ENCODE measurements at places on chromosomes 7 and 10.

DNA sequence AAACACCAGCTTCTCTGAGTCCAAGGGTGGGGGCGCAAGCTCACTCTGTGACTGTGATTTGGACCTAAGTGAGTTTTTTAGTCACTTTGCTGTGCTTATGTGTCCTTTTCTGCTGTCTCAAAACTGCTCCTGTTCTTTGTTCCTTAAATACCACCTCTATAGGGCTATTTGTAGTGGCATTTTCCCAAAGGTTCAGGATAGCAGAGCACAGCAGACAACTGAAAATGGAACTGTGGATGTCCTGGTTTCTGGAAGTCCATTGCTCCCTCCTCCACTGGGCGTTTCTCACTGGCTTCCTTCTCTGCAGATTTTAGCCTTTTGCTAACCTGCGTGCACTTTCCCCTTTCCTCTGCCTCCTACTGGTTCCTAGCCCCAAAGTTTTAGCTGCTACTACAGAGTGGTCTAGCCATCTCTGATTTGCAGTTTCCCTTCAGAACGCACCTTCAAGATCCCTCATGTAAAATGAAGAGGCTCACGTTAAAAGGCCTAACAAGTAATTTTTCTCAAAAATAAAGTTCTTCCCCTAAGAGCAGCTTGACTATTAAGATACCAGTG, 25.6 kb downstream of the BLVRA start:
- DNase-seq, result no peak

- peak; percentile 94 for DNase-seq
These were observed 29.3 kb upstream of the DDX50 start for GRCh38 chr10:68871731-68872342.

GRCh38 chr10:60732198-60732806, 46.0 kb upstream of the CDK1 start:
- peak; percentile 91 for DNase-seq

DNA sequence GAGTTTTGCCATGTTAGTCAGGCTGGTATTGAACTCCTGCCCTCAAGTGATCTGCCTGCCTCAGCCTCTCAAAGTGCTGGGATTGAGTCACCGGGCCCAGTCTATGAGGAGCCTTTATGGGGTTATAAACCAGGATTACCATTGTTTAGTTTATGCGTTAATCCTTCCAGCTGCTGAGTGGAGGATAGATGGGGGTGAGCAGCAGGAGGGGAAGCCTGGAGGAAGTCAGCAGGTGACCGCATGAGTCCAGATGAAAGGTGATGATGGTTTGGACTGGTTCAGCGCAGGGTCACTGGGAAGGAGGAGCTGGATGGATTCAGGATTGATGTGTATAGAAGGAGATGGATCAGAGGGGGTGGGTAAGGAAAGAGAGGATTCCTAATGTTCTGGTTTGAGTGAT, 197.1 kb downstream of the ADAM12 start:
- DNase-seq, result no peak

- no peak for DNase-seq
These were observed 86.9 kb upstream of the ZNF438 start for GRCh38 chr10:31118556-31118955.

DNA sequence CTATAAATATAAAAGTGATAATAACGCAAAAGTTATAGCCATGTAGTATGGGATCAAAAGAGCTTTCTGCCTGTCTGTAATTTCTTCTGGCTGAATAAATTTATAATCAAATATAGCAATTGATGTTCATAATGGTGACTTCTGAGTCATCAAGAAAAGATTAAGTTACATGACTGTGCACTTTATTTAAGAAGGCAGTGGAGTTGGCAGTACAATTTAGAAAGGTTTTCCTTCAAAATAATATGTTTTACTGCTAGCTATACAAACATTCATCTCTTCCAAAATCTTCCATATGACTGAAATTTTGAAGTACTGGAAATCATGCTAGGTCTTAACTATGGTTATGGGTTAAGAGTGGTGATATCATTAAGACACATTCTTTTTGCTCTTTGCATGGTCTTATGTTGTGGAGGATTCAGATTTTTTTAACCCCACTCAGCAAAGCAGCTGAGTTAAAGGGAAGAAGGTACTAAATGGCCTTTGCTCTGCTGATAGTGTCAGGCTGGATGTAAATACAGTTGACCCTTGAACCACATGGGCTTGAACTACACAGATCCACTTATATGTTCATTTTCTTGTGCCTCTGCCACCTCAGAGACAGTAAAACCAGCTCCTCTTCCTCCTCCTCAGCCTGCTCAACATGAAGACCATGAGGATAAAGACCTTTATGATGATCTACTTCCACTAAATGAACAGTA, 323.6 kb downstream of the BBS9 start:
- DNase-seq, result no peak

- no peak for DNase-seq
These were observed 16.1 kb downstream of the LYZL1 start for GRCh38 chr10:29304995-29305335.

- no peak for DNase-seq
These were observed 27.8 kb downstream of the CAV1 start for GRCh38 chr7:116552602-116553001.

DNA sequence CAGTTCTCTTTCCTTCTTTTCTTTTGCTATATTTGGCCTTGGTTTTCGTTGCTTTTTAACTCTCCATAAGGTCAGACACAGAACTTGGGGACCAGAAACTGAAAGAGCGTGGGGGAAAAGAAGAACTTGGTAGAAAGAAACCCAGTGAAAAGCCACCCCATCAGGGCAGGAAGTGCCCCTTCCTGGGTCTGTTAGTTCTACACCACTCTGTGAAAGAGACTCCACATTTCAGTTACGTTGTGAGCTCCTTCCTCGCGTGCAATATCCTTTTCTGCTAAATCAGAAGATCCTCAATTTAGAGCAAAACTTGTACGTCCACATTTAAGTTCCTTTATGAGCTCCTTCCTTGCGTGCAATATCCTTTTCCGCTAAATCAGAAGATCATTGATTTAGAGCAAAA, 220.6 kb upstream of the FOXK1 start:
- peak; percentile 41 for DNase-seq

DNA sequence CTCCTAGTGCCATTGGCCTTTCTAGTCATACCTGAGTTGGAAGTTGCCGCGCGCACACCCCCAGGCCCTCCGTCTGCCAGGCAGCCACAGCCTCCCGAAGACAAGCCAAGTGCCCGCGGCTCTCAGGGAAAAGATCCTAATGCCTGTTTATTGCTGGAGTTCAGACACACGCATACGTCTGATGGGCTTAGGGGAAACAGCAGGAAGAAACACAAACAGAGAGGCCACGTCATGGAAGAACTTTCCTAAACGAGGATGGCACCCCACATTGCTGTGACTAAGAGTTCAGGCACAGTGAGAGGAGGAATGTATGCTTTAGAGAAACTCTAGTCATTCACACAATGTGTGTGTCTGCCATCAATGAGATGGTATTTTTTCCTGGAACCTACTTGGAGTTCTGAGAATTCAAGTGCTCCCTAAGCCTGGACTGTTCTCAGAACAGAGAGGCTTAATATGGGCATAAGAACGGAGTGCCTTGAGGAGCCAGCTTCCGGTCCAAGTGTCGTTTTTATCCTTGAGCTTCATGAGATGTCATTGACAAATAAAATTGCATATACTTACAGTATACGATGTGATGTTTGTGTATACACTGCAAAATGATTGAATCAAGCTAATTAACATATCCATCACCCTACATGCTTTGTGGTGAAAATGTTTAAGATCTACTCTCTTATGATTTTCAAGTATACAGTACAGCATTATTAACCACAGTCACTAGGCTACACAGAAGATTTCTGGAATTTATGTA, 11.6 kb upstream of the RBP3 start:
- DNase-seq, result no peak

DNA sequence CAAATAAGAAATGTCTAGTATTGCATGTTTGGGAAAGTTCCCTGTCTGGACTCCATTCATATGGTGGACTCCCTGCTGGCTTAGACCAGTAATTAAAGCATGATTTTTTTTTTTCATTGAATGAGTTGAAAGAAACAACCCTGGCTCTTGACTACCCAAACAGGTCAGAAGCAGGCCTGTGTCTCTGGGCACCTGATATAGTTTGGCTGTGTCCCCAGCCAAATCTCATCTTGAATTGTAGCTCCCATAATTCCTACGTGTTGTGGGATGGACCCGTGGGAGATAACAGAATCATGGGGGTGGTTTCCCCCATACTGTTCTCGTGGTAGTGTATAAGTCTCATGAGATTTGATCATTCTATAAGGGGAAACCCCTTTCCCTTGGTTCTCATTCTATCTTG, 206.2 kb downstream of the TMEM178B start:
- DNase-seq, result peak; percentile 83

DNA sequence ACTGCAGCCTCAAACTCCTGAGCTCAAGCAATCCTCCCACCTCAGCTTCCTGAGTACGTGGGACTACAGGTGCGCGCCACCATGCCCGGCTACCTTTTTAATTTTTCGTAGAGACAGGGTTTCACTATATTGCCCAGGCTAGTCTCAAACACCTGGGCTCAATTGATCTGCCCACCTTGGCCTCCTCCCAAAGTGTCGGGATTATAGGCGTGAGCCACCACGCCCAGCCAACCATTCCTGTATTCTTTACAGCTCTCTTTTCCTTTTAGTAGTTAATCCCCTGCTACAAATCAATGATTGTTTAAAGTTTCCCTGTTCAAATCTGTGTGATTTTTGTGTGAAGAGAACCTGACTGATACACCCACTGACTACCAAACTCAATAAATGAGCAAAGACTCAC, 75.4 kb upstream of the SVIL start:
- DNase-seq, result peak; percentile 13

- no peak for DNase-seq
These were observed 85.3 kb downstream of the EGFR start for GRCh38 chr7:55104123-55104522.

DNA sequence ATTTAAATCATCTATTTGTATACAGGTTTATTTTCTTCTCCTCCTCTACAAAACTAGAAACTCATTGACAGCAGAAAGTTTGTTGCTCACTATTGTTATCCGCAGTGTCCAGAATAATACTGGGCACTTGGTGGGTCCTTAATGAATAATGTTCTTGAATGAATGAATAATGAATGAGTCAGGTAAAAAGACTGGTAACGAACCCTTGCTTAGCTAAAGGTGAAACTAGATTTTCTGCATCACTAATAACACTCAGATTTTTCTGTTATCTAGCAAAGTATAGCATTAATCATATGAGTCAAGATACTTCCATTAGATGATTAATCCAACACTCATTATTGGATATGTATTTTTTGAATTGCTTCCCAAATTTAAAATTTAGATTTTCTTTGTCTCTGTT, 953.2 kb downstream of the SORCS3 start:
- no peak for DNase-seq

- no peak for DNase-seq
These were observed 19.2 kb downstream of the DUSP5 start for GRCh38 chr10:110516815-110517492.

GRCh38 chr7:27098578-27099451, 3.0 kb upstream of the HOXA1 start:
- DNase-seq, result no peak

DNA sequence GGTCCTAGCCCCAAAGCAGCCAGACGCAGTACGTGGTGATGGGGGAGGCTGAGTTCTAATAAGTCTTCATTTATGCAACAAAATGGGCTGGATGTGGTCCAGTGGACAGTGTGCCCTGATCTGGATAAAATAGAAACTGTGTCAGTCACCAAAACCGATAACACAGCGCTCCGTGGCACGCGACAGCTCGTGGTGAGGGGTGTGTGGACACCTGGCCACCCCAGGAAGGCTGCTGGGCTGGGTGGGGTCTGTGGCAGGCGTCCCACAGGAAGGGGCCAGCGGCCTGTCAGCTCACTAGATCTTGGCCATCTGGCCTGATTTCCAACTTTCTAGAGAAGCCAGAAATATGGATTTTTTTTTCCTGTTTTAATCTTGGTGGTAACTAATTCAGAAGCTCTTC, 17.0 kb downstream of the FAM20C start:
- DNase-seq, result no peak

DNA sequence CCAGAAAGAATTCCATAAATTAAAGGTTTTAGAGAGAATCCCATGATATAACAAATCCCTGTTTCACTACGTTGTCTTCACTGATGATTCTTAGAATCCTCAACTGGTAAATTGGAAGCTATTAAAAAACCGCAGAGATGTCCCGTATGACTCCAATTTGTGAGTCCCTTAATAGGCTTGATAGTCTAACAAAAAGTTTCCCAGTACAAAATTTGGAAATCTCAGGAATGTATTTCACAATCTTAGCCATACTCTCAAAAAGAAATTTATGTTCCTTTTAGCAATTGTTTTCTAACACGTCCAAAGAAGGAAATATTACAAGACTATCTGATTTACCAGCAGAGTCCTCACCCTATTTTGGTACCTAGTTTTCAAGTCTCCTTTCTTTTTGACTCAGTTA, 2.5 kb downstream of the TES start:
- DNase-seq, result no peak

GRCh38 chr7:45920502-45921380, at the start of gene IGFBP3:
Gene IGFBP3 (minus strand): TSS chr7:45921272. CDS start chr7:45921140, 132 bp downstream.
- DNase-seq, result peak; percentile 75

- DNase-seq, result no peak
These were observed 66.1 kb upstream of the PDZD8 start for GRCh38 chr10:117441361-117441760.

- peak; percentile 23 for DNase-seq
These were observed 831 bp downstream of the CCDC7 start for GRCh38 chr10:32446536-32447406.

- no peak for DNase-seq
These were observed 185.7 kb downstream of the GRID1 start for GRCh38 chr10:86180861-86181260.

GRCh38 chr7:32155712-32156111, 85.5 kb upstream of the PDE1C start:
- no peak for DNase-seq

GRCh38 chr10:132223156-132223590, 36.4 kb downstream of the DPYSL4 start:
- DNase-seq, result no peak

DNA sequence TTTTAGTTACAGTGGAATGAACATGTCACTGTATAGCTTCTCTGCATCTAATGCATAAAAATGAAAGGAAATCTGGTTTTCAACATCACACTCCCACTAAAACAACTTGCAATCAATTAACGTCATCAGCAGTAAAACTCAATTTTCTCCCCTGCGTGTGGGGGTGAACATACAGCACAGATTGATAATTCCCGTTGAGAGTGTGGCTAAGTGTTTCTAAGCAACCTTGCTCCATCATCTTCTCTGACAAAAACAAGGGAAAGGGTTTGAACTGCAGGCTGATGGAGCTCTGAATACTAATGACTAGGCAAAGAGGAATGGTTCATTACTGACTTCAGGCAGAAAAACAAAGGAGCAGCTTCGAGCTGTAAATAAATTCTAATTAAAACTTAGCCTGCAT, 238.3 kb downstream of the PARD3 start:
- peak; percentile 51 for DNase-seq

DNA sequence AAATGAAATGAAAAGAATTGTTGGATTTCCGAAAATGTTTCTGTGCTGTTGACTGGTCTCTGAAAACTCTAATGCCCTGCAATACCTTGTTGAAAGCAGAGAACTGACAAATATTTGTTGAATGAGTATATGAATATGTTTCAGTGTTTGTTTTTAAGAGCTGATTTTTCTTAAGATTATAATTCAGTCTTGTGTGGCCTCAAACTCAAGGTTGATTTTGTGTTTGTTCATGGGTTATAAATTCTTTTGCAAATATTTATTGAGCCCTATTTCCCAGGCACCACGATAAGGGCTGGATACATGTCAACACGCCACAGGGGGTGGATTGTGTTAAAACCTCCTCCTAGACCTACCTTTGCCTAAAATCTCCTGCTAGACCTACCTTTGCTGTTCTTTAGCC, 203.9 kb upstream of the PLPP4 start:
- DNase-seq, result peak; percentile 39

GRCh38 chr10:28127881-28128280, 129.0 kb upstream of the ODAD2 start:
- DNase-seq, result no peak

Data from NCI-H69 (cell line).